Activated CD4-positive, alpha-beta T cell treated with anti-CD3 and anti-CD28 coated beads, Interleukin-2, amount 50 U/mL, for 16 hours (primary cell): ENCODE measurements at places on chromosomes 16 and 17.

DNA sequence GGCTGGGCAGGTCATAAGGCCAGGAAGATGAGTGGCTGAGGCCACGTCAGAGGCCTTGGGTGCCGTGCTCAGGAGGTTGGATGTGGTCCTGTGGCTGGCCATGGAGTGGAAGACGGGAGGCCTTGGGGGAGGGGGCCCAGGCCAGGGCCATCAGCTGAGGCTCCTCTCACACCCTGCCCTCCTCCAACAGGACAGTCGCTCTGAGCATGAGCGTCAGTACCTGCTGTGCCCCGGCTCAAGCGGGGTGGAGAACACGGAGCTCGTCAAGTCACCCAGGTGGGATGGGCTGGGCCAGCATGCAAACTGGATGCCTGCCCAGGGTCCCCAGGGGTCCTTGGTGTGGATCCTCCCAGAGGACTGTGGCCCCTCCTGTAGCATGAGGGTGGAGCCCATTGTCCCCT lies 19.2 kb downstream of the POLR3E start:
- DNase-seq, result no peak

DNA sequence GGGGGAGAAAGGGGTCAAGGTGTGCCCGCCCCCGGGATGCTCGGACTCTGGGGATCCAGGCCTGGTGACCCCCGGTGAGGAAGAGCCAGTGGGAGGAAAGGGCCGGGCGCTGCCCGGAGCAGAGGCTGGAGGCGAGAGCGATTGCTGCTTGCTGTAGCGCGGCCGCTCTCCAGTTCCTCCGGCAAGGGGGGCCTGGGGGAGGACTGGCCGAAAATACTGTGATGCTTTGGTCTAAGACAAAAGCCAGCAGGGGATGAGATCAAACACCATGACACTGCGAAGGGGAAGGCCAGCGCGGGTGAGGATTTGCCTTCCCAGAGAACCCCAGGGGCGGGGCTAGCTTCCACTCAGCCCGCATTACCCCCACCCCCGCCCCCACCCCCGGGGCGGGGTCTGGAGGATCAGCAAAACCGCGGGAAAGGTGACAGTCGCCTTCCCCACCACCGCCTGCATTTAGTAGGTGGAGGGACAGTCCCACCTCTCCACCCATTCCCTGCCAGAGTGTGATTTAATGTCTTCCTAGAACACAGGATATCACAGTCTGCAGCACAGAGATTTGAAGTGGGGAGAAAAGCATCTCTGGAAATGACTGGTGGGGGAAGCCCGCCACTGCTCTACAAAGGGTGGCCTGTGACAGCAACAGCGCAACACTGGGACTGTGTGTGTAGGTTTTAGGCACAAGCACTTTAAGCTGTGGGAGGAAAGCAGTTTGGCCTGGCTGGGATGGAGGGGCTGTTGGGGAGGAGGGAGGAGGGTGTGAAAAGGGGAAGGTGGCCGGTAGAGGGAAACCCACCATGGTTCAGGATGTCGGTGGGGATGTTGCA lies 25.7 kb downstream of the MRC2 start:
- peak; percentile 97 for DNase-seq

DNA sequence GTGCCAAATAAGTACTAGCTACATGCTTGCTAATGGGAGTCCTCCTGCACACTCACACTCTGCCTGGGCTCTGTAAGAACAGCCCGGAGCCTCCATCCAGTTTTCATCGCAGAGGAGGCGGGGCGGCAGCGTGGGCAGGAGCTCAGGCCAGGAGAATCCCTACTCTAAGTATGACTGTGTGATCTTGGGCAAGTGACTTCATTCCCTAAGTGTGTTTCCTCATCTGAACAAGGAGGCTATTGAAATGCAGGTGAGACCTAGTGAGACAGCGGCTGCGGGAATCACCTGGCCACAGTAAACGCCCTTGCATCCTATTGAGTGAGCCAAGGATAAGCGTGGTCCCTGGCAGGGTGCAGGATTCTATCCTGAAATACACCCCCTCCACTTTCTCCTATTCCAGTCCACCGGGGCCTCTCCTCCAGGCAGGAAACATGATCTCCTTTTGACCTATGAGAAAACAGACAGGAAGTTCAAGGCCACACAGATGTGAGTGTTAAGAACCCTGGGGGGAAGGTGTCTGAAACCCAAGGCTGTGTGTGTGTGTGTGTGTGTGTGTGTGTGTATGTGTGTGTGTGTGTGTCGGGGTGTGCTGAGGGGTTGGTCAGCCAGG lies 5.2 kb upstream of the RAI1 start:
- peak; percentile 22 for DNase-seq

- DNase-seq, result peak; percentile 53
These were observed 8.2 kb downstream of the ADCY7 start for GRCh38 chr16:50274326-50275097.

GRCh38 chr16:72179204-72179970 lies 7.4 kb upstream of the PMFBP1 start:
- DNase-seq, result no peak

DNA sequence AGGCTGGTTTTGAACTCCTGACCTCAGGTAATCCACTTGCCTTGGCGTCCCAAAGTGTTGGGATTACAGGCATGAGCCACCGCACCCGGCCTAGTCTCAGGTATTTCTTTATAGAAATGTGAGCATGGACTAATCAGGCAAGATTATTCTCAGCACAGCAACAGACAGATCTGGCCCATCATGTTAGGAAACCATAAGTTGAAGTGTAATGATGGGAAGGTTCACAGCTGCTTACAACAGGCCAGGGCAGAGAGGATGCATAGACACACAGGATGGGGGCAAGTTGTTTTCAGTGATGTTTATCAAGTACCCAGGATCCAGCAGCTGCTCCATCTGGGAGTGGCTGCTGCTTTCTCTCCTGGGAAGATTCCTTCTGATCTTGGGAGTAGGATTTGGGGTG lies 16.6 kb upstream of the NOS2 start:
- DNase-seq, result no peak

DNA sequence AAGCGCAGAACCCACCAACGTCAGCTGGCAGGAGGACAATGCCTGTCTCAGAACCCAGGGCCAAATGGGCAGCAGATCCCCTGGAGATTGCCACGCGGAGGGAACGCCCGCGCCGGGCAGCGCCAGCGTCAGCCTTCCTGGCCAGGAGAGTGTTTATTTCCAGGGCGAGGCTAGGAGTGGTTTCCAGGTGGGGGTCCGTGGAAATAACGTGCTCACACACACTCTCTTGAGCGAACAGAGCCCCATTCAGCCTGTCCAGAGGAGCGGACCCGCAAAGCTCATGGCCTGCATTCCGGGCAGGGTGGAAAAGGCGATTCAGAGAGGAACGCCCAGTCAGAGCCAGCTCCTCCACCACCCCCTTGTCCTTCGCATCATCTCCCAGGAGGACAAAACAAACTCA lies 40.3 kb downstream of the SDK2 start:
- no peak for DNase-seq

DNA sequence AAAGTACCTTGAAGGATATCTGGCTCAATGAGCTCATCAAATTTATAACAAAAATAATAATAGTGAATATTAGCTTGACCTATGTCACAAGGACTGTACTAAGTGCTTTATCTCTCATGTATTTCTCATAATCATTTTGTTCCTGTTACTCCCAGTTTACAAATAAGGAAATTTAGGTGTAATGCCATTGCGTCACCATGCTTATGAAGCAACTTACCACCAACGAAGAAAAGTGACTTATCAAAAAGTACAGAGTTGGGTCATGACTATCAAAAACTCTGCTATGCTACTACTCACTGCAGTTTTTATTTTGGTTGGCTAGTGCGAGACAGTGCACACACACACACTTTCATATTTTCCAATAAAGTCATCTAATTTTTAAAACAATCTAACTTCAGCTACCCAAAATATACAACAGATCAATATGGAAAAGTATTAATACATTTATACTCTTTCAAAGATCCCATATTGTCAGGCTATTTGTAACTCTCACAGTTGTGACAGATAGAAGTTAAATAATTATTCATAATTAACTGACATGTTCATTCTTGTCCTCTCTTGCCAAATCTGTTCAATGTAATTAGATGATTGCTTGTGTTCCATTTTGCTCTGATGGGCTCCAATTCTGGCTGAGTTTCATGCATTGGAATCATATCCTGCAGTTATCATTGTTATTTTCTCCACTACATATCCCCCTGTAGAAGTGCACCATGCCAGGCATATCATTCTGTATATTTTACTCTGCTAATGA lies 119.4 kb downstream of the KCNJ2 start:
- no peak for DNase-seq
